Stimulated activated CD4-positive, alpha-beta T cell treated with anti-CD3 and anti-CD28 coated beads, Interleukin-4, amount 100 ng/mL, for 4 hours (primary cell): ENCODE measurements at places on chromosomes 3 and 15.

GRCh38 chr15:64930019-64930652 lies 18.4 kb downstream of the ANKDD1A start:
- no peak for DNase-seq

DNA sequence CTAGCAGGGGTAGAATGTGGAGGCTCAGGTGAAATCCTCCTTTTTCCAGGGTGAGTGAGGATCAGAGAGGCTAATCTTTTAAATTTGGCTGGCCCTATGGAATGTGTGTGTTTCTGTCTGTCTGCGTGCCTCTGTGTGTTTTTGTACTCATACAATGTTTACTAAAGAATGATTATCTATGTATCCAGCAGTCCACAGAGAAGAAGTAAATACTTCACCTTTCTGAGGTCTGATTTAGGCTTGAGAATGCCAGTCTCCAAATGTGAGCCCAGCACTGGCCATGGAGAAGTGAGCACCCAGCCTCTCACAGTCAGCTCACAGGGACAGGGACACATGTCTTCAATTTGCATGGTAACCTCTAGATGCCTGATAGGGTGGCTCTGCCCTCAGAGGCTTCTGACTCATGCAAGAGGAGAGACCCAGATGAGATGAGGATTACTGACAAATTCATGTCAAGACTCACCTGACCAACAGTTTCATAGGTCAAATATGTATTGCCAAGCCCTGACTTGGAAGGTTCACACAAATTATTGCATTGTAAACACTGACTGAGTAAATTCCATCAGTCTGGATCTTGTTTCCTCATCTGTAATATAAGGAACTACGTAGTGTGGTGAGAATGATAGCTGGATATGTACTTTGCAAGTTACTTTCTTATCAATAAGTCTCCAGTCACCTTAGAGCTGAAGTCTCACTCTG lies 31.0 kb downstream of the ENTPD3 start:
- DNase-seq = no peak

DNA sequence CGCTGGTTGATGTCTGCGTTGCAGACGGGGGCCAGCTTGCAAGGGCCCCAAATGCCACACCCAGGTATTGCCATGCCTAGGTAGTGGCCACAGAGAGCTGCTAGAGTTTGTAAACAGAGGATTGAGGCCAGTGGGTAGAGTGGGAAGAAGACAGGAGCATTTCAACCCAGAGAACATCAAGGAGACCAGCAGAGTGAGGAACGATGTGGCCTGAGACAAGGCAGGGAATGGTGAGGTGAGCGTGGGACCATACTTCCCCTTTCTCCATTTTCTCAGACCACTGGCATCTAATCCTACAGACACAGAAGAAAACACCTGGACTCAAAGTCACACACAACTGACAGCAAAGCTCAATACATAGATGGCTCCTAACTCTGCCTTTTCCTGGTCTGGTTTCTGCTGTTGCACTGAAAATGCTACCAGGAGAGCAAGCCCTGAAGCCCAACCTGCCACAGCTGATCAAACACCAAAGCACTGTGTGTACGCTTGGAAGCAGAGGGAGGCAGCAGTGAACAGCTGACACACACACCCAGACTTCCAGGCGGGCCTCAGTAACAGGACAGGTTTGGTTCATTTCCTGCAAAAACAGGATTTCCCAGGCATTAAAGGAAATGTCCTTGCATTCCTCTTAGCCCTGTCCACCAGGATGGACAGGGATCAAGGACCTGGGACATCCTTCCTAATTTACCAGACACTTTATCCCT lies 1.6 kb downstream of the FAM174B start:
- DNase-seq = no peak

GRCh38 chr3:24956613-24957012 lies 462.0 kb upstream of the THRB start:
- no peak for DNase-seq

DNA sequence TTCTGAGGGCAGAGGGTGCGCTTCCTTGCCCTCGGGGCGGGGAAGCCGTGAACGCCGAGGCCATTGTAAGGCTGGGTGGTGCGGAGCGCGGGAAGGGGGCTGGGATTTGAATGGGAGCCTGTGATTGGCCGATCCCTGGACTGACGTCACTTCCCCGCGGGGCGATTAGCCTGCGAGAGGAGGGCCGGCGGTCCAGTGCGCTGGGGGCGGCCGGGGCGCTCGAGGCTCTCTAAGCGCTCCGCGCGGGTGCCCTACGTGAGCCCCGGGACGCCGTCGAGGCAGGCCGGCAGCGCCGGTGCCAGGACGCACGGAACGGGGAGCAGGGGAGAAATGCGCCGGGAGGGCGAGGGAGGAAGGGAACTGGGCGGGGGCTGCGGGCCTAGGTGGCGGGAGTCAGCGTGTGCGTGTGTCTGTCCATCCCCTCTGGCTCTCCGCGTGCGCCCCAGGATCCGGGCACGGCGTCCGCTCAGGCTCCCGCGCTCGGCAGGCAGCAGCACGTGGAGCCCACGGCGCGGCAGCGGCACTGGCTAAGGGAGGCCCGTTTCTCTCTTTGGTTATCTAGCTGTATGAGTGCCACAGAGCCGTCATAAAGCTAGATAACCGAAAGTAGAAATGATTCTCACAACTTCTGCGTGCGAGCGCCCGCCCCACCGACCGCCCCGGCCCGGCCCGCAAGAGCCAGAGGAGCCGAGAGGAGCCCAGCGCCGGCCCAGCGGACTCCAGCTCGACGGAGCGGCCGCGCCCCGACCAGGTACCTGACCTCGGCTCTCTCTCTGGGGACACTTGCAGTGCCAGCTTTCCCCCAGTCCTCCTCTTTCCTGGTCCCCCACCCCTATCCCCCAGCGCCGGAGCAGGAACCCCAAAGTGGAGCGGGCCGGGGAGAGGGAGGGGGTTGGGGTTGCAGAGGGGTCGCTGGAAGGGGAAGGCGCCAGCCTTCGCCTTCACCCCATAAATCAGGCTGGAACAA lies 33.1 kb upstream of the POLG start:
- DNase-seq = no peak

- no peak for DNase-seq
Measured at GRCh38 chr3:142056656-142057330, 92.6 kb downstream of the TFDP2 start.

DNA sequence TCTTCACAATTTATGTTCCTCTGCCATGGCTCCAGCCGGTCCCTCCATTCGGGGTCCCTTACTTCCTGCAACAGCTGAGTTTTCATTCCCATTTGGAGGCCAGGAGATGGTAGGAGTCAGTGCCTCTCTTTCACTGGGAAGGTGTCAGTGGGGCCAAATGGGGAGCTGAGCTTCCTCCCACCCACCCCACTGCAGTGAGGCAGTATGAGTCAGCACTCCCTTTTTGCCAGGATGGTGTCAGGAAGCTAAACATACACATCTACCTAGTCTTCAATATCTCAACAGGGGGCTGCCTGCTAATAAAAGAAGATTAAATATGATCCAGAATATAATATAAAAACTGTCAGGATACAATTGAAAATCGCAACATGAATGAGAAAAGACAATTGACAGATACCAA lies 12.7 kb upstream of the ACTC1 start:
- DNase-seq = no peak

DNA sequence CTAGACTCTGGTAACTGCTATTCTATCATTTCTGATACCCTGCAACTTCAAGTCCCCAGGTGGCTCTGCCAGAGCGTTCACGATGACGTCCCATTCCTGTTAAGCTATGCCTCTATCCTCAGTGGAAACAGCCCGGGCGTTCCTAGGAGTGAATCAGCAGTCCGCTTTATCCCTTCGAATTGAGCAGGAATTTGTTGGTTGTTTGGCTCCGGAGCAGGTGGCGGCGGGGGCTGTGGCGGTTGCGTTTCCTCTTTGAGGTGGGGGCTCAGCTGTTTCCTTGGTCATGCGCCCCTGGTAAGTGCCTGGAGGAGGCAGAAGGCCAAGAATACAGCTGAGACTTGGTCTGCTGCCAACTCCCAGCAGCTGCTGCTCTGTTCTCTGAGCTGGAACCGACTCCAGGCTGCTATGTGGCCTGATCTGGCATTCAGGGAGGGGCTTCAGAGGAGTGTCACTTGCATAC lies 25.2 kb downstream of the ARPP21 start:
- DNase-seq = no peak

- DNase-seq = no peak
Measured at GRCh38 chr3:158451405-158452055, 119.5 kb upstream of the MLF1 start.

GRCh38 chr3:127607675-127608361 lies 9.6 kb downstream of the MCM2 start:
- DNase-seq = no peak

- no peak for DNase-seq
Measured at GRCh38 chr3:193742628-193743027, 149.6 kb downstream of the OPA1 start.

GRCh38 chr15:85337425-85338074 lies 42.9 kb upstream of the AKAP13 start:
- no peak for DNase-seq

- no peak for DNase-seq
Measured at GRCh38 chr15:67372986-67373675, 118.5 kb downstream of the IQCH start.

- no peak for DNase-seq
Measured at GRCh38 chr3:175029828-175030227, 170.7 kb downstream of the NAALADL2 start.

DNA sequence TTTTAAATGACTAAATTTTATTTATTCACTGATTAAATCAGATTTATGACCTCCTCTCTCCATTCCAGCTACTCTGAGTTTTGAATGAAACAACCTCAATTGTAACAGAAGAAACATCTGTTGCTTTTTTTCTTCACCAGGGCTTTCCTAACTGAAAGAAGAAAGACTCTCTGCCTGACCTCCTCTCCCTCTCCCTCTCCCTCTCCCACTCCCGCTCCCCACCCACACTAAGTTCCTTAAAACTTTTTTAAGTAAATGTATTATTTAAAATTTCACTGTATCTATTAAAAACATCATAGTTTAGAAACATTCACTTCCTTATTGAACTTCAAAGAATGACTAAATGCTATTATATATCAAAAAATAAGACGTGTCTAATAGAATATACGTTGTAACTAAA lies 122.0 kb downstream of the TFDP2 start:
- no peak for DNase-seq

DNA sequence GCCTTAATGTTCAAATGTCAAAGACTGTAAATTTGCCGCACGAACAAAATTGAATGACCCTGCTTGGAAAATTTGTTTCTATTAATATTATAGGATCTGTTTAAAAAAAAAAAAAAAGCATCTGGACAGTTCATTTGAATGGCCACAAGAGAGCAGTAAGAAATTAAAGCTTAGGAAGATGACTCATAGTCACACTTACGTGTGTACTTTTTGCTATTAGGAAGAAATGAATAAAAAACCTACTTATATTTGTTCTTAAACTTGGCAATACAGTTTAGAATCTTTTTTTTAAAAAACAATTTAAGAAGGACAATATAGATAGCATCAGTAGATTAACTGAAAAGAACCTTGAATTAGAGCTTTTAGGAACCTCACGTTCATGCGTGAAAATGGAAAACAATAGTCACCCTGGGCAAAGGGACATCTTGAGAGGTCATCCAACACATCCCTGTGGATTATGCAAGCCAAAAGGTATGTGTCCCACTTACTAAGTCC lies 621.8 kb downstream of the MECOM start:
- DNase-seq = no peak

GRCh38 chr3:177824190-177824786 lies 627.0 kb upstream of the TBL1XR1 start:
- no peak for DNase-seq

- no peak for DNase-seq
Measured at GRCh38 chr15:79673416-79674123, 223.2 kb downstream of the MTHFS start.

GRCh38 chr3:84573962-84574361 lies 384.8 kb upstream of the CADM2 start:
- DNase-seq = no peak

GRCh38 chr3:58566398-58567250 lies 10.6 kb downstream of the FAM107A start:
- no peak for DNase-seq

DNA sequence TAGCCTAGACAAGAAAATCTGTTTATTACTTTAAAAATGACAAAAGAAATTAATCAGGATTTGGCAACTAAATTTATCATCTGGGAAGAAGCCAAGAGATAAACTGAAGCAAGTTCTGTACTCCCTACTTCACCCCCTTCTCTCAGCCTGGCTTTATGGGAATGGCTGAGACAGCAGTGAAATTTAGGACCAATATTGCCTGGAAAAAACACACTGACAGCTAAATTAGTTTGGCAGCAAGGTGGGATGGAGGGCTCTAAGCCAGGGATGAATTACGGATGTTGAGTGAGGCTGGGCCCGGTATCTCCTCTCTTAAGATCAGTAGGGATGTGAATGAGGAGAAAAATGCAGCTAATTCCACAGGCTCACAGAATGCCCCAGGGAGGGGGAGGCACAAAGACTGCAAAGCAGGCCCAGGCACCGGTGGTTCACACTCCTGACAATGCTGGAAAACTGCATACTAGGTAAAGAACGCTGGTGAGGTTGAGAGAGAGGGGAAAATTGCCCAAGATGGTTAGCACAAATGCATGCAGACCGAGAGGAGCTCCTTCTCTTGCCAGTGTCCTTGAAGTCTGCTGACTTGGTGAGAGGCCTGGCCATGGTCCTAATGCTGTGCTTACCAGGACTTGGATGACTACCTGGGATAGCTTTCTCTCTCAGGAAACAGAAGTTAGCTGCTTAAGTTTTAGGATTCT lies 89.0 kb downstream of the WDR76 start:
- no peak for DNase-seq
